Small intestine (tissue), 16 donors: ENCODE measurements at places on chromosomes 3 and 15. TPM values are rescaled to one million over a fixed set of nuclear protein-coding genes. Genes with fewer than 3 reads are reported as not detected.

Gene MTMR10
- polyA plus RNA-seq = 26.8 TPM

Gene LMLN
- polyA plus RNA-seq = 1.7 TPM

Gene FOXL2
- polyA plus RNA-seq = not detected

Gene NKIRAS1
- 4.0 TPM for polyA plus RNA-seq

DNA sequence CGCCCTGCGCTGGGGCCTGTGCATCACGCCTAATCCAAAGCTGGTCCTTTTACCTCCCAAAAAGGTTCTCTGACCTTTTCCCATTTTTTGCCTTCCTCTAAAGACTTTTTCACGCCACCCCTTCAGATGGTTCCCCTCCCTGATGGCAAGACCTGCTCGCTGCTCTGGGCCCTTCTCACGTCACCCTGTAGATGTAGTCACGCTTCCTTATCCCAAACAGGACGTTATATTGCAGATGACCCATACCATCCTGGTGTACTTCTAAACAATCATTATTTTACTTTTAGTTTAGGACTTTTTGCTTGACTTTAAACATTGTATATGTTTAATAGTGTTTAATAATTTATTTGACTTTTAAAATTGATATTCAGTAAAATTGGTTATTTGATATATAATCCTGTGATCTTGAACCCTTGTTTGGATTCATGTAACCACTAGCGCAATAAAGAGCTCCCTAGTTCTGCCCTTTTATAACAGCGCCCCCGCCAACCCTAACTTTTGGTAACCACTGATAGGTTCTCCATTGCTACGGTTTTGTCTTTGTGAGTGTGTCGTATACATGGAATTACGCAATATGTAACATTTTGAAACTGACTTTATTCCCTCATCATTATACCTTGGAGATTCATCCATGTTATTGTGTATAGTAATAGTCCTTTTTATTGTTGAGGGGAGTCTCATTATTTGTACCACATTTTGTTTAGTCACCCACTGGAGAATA, 159.0 kb upstream of the CHRNA7 start:
- peaks cover 3% of the 10 kb centered on the region for H3K4me1 ChIP-seq
- no peaks in the 10 kb centered on the region for H3K36me3 ChIP-seq
- no peak overlapping the region for H3K4me3 ChIP-seq

DNA sequence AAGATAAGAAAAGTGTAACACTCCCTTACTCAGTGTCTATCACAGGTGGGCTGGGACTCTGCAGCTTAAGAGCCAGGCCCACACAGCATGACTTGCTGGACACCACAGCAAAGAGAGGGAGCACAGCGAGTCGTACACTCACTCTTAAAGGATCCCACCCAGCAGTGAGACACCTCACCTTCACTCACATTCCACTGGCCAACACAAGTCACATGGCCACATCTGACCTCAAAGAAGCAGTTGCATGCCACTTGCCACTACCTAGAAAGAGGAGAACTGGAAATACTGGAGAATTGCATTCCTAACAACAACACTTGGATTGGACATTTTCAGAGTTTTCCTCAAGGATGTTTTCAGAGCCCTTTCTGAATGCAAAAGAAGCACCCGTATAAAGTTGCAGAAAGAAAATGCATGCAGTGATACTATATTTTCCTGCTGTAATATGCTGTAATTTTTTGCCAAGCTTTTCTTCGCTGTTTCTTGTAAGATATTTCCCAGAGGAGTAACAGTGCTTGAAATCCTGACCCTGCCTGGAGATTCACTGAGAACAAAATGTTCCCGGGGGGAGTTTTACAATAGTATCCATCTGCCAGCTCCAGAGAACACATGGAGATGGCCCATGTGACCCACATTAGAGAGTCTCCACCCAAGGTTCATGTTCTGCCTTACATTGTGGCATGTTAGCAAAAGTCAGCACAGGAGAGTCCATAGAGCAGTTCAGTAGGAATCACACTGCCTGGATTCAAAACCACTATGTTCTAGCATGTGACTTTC, 42.2 kb downstream of the TRIM42 start:
- no peak overlapping the region for H3K4me3 ChIP-seq
- no peak for DNase-seq
- no peaks in the 10 kb centered on the region for H3K27me3 ChIP-seq
- no peaks in the 10 kb centered on the region for H3K36me3 ChIP-seq
- no peaks in the 10 kb centered on the region for H3K4me1 ChIP-seq

GRCh38 chr15:93495799-93496637, 407.0 kb upstream of the RGMA start:
- H3K27me3 ChIP-seq = no peaks in the 10 kb centered on the region
- H3K4me3 ChIP-seq = no peak overlapping the region
- no peak for DNase-seq
- no peak overlapping the region for H3K27ac ChIP-seq
- no peaks in the 10 kb centered on the region for H3K36me3 ChIP-seq

- no peak overlapping the region for H3K4me3 ChIP-seq
- no peak for DNase-seq
- no peaks in the 10 kb centered on the region for H3K27me3 ChIP-seq
- no peak overlapping the region for H3K27ac ChIP-seq
- H3K4me1 ChIP-seq = peaks cover 32% of the 10 kb centered on the region
These were observed 150.2 kb upstream of the BHLHE40 start for GRCh38 chr3:4829031-4829394.

DNA sequence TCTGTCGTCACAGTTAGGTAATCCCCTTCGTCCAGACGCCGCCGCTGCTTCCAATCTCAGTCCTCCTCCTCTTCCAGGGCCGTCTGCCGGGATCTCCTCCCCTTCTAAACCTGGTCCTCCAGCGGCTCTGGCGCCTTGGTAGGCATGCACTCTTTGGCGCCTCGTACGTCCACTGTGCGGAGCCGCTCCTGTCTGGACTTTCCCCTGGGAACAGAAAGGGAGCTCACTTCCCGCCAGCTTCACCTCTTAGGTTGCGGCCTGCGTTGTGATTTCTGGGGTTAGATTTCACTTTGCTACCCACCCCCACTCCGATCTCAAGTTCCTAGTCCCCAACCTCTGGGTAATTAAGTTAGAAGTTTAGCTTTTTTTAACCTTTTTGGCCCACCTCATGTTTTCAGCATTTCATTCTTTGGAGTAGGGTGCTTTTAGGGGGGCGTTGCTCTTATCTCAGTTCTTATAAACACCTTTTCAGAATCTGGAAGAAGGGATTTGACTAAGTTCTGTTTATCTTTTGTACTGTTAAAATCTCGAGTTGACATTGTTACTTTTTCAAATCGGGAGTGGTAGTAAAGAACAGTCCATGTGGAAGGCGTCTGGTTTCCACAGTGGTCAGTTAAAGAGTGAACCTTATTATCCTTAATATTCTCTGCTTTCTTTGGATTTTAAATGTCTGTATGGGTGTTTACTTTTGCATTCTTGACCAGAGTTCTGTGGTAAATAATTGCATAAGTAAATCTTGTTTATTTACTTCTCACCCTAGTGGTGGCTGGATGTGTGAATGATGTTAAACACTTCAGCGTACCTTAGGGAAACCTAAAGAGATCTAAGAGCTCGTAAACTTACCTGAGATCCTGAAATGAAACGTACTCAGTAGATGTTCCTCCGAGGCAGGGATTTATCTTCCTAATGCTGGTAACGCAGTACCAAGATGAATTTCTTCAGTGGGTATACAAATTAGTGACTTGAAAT, 611 bp downstream of the CTDSPL2 start:
- peaks cover 6% of the 10 kb centered on the region for H3K4me1 ChIP-seq
- H3K4me3 ChIP-seq = peak overlapping the region; percentile 61
- DNase-seq = peak; percentile 48
- H3K36me3 ChIP-seq = no peaks in the 10 kb centered on the region
- no peaks in the 10 kb centered on the region for H3K27me3 ChIP-seq
- peak overlapping the region; percentile 85 for H3K27ac ChIP-seq

- H3K4me1 ChIP-seq = no peaks in the 10 kb centered on the region
- H3K27me3 ChIP-seq = no peaks in the 10 kb centered on the region
- no peak overlapping the region for H3K27ac ChIP-seq
- no peaks in the 10 kb centered on the region for H3K36me3 ChIP-seq
These were observed 436.5 kb upstream of the TBL1XR1 start for GRCh38 chr3:177633671-177634207.

DNA sequence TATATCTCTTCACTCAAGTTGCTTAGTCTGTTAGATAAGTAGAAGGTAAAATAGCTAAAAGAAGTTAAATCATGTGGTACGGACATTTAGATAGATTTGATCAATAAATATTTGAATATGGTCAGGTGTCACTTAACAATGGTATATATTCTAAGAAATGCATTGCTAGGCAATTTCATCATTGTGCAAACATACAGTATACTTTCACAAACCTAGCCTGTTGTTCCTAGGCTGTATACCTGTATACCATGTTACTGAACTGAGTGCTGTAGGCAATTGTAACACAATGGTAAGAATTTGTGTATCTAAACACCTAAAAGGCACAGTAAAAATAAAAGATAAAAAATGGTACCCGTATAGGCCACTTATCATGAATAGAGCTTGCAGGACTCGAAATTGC, 112.8 kb upstream of the CGNL1 start:
- no peaks in the 10 kb centered on the region for H3K4me1 ChIP-seq
- H3K27ac ChIP-seq = no peak overlapping the region
- no peaks in the 10 kb centered on the region for H3K27me3 ChIP-seq
- no peak overlapping the region for H3K4me3 ChIP-seq
- no peak for DNase-seq
- H3K36me3 ChIP-seq = peaks cover 18% of the 10 kb centered on the region
